ENCODE measurements at places on chromosomes 4 and X.

- no peak for DNase-seq
These were observed 41.6 kb upstream of the STIM2 start for GRCh38 chr4:26819026-26819425.

- DNase-seq: no peak
These were observed 620.2 kb upstream of the BOD1L1 start for GRCh38 chr4:14247767-14248166.

DNA sequence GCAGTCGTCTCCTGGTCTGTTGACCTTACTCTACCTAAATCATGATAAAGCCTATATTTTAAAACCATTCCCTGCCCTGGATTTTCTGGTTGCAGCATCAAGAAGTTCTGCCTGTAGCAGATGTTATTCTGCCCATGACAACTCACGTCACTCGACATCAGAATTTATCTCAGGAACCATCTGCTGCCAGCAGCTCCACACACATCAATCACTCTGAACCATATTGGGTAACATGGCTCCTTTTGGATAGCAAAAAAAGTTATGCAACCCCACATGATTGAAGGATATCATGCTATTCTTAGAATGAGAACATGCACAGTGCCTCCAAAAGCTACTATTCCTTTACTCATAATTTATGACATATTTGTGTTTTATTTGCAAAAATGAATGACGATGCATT lies 341.4 kb downstream of the DHRSX start:
- DNase-seq: no peak

DNA sequence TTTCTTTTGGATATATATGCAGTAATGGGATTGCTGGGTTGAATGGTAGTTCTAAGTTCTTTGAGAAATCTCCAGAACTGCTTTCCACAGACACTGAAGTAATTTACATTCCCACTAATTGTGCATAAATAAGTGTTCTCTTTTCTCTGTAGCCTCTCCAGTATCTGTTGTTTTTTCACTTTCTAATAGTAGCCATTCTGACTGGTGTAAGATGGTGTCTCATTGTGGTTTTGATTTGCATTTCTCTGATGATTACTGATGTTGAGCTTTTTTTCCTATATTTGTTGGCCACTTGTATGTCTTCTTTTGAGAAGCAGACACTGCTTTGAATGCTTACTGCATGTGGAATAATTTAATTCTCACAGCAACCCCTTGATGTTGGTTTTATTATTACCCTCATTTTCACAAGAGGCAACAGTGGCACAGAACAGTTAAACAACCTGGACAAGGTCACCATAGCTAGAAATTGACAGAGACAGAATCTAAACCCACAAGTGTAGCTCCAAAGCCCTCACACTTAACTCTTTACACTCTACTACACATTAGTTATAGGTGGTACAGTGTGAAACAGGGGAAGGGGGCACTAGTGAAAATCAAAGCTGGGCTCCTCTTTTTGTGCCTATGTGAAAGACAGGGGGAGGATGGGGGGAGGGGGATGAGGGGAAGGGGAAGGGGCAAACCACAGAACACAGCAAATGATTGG lies 96.1 kb downstream of the REELD1 start:
- DNase-seq: no peak

- DNase-seq: no peak
These were observed 13.9 kb downstream of the MAMLD1 start for GRCh38 chrX:150377005-150377404.
